T-helper 2 cell (primary cell): ENCODE measurements at places on chromosomes 13 and 19.

- DNase-seq = no peak
These were observed 7.2 kb downstream of the DDX39A start for GRCh38 chr19:14411938-14412245.

DNA sequence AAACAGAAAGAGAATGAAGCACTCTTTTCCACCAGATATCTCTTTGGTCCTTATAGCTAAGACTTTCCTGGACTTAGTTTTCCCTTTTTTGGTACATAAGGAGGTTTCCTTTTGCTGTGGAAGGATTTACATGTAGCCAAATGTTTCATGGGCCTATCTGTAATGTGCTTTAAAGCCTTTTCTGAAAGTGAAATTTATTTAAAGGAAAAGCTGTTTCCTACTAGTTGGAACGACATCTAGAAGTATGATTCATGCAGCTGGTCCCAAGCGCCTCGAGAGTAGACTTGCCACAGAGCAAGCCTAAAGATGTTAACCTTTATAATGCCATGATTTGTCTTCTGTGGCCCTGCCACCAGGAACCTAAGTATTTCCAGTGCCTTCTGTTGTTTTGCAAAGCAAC, 390.3 kb downstream of the DLEU7 start:
- DNase-seq = no peak

GRCh38 chr19:2215281-2215751, 20.8 kb downstream of the PLEKHJ1 start:
- DNase-seq = no peak

- DNase-seq = peak; percentile 57
These were observed 3.8 kb upstream of the SLC7A9 start for GRCh38 chr19:32873247-32873959.

GRCh38 chr13:75881109-75881775, 245.1 kb downstream of the LMO7 start:
- DNase-seq = no peak

GRCh38 chr13:38821770-38822551, 135.1 kb downstream of the FREM2 start:
- DNase-seq = no peak

DNA sequence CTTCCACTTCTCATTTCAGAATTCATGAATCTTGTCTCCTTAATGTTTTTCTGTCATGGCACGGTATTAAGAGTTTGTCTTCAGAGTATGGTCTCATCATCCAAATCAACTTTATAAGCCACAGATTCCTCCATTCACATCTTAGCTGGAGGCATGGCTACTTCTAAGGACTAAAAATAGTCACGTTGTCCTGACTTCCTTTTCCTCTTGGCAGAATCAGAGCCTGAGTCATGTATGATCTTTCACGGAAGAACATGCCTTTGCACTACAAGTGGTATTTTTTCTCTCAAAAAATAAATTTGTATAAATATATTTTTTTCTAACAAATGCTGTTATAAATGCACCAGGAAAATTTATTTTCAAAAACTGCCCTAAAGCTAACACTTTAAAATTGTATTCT, 71.4 kb downstream of the ALOX5AP start:
- DNase-seq = no peak

DNA sequence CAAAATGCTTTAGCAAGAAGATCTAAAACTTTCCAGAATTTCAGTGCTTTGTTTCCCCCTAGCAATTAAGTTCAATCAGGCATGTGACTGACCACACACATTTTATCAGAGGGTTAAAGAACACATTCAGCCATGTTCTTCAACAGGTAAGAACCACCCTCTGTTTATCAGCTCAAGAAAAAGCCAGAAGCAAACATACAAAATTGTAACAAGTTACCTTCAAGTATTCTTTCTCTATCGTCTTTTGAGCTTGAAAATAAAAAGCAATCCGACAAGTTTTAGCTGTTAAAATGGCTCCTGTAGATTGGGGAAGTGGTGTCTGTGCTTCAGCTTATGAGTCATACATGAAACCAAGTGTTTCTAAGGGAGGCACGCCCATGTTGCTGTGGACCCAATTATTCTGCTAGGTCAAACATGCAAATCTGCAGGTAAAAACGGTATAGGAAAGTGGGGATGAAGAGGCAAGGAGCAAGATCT, at the start of gene ELF1:
ELF1 (minus strand) TSS at position 306 of the 477 bp plus-strand sequence. CDS start 37,262 bp downstream, outside the sequence.
- peak; percentile 15 for DNase-seq

DNA sequence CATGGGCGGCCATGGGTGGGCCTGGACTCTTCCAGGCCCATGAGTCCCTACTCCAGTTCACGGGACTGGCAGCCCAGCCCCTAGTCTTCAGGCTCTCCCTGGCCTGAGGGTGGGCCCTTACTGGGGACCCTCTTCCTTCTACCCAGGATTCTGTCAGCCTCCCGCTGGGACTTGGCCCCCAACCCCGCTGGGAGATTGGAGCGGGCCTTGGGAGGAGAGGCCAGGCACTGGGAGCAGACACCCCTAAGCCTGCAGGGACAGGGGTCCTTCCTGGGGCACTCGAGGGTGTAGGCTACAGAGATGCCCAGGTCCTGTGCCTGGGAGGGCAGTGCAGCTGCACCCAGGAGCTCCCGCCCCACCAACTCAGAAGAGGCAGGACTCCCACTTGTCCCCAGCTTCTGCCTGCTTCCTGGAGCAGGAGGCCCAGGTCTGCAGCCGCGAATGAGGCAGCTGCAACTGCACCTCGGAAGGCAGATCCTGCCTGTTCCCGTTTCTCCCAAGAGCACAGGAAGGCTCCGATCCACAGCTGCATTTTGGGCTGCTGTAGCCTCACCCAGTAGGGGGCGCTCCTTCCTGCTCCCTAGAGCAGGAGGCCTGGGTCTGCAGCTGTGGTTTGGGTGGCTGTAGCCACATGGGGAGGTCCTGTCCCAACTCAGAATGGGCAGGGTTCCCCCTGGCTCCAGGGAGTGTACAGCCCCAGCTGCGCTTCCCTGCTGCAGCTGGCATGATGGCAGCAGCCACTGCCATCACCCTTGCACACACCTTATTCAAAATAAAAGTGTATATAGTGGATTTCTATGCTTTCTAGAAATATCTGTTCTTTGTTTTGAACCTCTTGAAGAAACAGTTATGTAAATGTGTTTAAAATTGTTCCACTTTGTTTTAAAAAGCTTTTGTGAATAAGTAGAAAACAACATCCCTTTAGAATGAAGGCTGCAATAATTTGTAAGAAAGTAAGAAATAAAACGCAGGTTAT, 46.8 kb downstream of the TEX26 start:
- peak; percentile 4 for DNase-seq

DNA sequence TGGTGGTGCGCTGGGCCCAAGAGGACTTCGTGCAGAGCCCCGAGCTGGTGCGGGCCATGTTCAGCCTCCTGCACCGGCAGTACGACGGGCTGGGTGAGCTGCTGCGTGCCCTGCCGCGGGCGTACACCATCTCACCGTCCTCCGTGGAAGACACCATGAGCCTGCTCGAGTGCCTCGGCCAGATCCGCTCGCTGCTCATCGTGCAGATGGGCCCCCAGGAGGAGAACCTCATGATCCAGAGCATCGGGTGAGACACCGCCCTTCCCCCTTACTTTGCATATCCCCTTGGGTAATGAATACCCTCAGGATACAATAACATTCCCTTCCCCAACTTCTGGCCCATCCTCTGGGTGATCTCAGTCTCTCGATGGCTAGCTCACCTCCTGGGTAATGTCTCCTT, 60.9 kb downstream of the RYR1 start:
- DNase-seq = no peak

DNA sequence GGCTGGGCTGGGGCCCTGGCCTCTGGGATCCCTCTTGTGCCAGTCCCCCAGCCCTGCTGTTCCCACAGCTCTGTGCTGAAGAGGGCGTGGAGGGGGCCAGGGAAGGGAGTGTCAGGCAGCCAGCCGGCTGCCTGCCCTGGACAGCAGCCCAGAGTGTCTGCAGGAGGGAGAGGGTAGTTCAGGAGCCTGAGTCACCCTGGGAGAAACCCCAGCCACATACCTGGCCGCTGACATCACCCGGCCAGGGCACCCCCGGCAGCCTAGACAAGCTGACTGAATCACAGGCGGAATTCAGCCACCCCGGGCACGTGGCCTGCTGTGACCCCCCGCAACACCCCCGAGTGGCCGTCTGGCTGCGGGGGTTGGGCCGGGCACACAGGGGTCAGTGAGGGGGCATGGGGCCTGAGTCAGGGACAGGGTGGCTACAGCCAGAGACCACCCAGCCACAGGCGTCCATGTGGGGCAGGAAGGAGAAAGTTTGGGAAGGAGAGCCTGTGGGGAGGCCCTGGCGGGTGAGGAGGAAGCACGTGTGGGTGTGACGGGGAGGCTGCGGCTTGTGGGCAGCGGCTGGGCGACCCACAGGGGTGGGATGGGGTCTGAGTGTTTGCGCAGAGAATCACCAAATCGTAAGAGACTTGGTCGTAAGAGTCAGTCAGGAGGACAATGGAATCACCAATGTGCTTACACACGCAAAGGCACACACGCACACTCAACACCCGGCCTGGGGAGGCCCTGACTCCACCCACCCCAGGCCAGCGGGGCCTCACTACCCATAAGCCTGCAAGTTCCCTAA, 11.9 kb upstream of the FOSB start:
- no peak for DNase-seq

GRCh38 chr13:39159846-39160370, 121.7 kb downstream of the NHLRC3 start:
- DNase-seq = no peak

- DNase-seq = no peak
These were observed 689 bp downstream of the SPACA6 start for GRCh38 chr19:51693819-51694218.

- no peak for DNase-seq
These were observed 22.8 kb downstream of the WTIP start for GRCh38 chr19:34504273-34504808.

DNA sequence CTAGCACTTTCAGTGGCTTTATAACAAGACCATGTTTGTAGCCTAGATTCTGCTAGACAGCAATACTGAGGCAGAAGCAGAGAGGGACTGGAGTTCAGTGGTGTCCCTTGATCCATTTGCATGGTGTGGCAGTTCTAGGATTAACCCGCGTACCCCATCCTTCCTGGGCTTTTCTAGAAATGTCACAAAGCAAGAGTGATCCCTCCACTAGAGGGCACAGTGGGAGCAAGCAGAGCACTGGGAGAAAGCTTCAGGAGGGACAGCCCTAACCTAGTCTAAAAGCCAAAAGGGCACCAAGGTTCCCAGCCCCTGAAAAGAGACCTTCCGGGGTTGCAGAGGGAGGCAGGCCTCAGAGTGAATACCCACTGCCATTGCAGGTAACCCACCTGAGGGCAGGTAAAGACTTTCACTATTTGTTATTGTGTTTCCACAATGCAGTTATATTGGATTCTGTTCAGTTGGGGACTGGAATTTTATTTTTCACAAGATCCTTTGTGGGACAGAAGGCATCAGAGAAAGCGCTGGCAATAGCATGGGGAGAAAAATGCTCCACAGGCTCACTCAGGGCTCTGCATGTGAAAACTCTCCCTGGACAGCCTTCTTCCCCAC, 170.6 kb downstream of the FLT1 start:
- DNase-seq = peak; percentile 7

GRCh38 chr13:30376426-30377311, 45.6 kb upstream of the UBE2L5 start:
- DNase-seq = peak; percentile 23

DNA sequence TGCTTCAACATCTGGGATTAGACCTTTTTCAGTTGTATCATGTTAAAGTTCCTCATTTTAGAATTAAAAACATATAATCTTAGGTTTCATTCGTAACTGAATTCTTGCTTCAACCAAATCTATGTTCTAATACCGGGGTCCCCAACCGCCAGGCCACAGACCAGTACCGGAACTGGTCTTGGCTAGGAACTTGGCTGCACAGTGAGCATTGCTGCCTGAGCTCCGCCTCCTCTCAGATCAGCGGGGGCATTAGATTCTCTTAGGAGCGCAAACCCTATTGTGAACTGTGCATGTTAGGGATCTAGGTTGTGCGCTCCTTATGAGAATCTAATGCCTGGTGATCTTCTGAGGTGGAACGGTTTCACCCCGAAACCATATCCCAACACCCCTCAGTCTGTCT, 19.2 kb downstream of the ITM2B start:
- no peak for DNase-seq

- DNase-seq = no peak
These were observed 912 bp downstream of the GRK1 start for GRCh38 chr13:113667771-113668490.

- DNase-seq = peak; percentile 24
These were observed 899 bp downstream of the GIPC3 start for GRCh38 chr19:3586127-3586626.

GRCh38 chr13:28357247-28357825, 137.6 kb downstream of the FLT1 start:
- no peak for DNase-seq

DNA sequence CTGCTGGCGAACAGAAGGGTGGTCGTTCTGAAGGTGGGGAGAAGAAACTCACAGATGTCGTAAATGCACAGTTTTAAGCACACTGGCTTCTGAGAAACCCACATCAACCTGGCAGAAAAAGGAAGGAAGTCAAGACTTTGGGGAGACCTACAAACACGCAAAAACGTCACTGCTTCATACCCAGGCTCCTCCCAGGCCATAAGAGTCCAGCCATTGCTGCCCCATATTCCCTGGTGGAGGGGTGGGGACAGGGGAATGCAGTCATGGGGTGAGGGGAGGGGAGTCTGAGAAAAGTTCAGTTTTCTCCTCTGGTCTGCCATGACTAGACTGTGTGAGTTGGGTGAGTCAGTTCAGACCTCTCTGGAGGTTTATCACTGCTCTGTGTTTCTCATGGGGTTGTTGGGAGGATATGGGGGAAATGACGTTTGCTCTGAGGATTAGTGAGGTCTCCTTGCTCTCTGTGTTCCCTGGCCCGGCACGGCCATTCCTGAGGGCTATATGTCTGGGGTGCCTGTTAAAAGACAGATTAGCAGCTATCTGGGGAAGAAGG, 139.0 kb downstream of the FLT1 start:
- DNase-seq = peak; percentile 26

DNA sequence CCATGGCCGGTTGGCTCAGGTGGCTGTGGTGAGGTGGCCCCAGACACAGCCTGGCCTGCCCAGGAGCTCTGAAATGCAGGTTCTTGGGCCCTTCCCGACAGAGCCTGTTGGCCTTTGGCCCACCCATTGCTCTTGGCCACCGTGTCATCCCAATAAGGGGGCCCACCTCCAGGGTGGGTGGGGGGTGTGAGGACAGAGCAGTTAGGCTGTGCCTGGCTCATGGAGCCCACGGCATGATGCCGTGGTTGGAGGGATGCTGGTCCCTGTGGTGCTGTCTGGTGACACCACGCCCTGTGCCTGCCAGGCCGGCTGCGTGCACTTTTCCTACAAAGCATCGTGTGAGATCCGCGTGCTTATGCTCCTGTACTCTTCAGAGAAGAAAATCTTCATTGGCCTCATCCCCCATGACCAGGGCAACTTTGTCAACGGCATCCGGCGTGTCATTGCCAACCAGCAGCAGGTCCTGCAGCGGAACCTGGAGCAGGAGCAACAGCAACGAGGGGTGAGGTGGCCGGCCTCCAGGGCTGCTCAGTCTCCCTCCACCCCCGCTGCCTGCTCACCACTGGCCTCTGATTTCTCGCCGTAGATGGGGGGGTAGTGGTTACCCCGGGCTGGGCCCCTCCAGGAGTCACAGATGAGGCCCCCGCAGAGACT, 7.6 kb downstream of the PNKP start:
- no peak for DNase-seq

- no peak for DNase-seq
These were observed 67.3 kb downstream of the ATP11A start for GRCh38 chr13:112756967-112757758.
